NCI-H446 treated with DMSO at 0.1 percent for 48 hours (cell line): ENCODE measurements at places on chromosomes 5 and 9.

- DNase-seq = no peak
Observed at GRCh38 chr9:132584601-132585560, 2.5 kb downstream of the BARHL1 start.

DNA sequence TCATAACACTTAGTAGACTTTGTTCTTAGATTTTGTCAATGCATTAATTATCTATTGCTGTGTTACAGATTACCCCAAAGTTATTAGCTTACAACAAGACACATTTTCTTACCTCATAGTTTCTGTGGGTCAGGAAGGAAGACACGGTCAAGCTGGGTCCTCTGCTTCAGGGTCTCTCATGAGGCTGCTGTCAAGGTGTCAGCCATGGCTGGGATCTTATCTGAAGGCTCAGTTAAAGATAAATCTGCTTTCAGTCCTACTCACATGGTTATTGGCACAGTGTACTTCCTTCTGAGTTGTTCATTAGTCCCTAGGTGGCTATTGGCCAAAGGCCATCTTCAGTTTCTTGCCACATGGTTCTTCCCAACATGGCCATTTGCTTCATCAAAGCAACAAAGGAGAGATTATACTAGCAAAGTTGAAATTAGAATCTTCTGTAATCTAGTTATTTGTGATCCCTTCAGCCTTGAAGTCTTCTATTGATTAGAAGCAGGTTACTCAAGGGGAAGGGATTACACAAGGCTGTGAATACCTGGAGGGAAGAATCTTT, 25.2 kb downstream of the TDRD7 start:
- DNase-seq = no peak

DNA sequence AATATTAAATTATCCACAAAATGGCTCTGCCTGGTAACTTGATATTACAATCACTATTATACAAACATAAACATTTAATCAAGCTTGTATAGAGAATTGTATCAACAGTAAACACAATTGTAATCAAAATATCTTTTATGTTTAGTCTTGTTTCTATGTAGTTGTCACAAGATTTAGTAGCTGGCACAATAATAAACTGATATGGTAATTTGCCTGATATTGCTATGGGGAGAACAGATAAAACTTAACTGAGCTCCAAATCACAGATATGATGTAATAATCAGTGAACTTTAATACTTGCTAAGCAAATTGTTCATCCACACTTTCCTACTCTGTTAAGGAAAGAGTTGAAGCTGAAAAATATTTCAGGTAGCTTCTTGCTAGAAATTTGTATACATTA, 189.8 kb downstream of the MPDZ start:
- DNase-seq = no peak

GRCh38 chr5:123719004-123719403, 207.0 kb downstream of the CSNK1G3 start:
- DNase-seq = no peak

DNA sequence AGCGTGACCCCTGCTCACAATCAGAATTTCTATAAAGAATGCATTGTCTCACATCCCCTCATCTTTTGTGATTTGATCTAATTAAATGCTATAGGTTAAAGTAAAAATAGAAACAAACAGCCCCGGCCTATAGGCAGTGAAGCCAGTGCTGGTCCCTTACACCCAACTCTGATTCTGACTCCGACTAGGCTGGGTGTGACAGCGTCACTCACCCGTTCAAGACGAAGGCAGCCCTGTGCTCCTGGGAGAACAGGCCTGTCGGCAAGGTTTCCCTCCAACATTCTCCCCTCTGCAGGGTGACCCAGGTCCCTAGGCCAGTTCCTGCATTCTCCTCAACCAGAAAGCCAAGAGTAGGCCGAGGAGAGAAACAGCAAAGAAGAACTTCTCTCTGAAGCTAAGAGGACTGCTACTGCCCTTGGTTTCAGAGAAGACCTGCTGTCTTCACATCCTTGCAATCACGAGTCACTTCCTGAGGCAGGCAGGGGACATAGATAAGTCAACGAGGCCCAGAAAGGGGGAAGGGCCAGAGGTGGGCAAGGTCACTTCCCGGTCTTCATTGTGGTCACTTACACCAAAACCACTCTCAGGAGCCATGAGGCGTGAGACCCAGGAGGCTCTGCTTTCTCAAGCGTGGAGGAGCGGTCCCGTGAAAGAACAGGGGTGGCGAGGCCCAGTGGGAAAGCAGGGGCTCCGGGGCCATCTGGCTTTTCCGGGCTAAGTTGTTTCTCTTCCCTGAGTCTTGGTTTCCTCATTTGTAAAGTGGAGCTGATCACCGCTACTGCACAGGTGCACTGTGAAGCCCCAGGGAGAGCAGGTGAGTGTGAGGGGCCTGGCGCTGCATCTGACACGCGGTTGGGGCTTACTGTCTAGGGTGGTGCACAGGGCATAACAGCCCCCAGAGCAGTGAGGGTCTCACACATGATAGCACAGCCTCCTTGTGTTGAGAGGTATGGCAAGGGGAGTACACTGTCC, 200.8 kb downstream of the CRB2 start:
- no peak for DNase-seq

- peak; percentile 86 for DNase-seq
Observed at GRCh38 chr5:107112216-107112615, 558.5 kb downstream of the EFNA5 start.

- no peak for DNase-seq
Observed at GRCh38 chr9:76642701-76643209, 121.5 kb upstream of the PCA3 start.

GRCh38 chr5:43353668-43354067, 40.5 kb upstream of the HMGCS1 start:
- DNase-seq = no peak

DNA sequence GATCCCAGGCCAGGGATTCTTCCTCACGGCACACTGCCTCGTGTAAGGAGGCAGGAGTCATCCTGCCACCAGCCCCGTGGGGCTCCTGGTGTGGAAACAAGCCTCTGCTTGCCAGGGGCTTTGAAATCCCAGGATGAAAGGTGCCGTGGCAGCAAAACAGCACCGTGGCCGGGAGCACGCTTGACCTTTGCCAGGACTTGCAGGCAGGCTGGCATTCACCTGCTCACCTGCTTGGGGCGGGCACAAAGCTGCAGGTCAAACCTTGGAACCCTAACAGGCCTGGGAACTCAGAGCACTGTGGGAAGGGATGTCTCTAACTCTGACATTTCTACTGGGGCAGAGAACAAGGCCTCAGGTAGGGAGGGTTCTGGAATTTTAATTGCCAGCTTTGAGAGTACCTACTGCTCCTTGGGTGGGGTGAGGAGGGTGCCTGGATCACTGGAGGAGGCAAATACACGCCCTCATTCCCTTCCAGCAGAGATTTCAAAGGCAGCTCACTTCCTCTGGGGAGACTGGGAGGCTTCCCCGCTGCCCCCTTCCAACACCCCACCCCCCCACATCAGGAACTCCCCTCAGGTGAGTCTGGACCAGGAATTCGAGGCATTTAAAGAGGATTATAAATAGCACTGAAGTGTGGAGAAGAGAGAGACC, 45.6 kb upstream of the STXBP1 start:
- no peak for DNase-seq

DNA sequence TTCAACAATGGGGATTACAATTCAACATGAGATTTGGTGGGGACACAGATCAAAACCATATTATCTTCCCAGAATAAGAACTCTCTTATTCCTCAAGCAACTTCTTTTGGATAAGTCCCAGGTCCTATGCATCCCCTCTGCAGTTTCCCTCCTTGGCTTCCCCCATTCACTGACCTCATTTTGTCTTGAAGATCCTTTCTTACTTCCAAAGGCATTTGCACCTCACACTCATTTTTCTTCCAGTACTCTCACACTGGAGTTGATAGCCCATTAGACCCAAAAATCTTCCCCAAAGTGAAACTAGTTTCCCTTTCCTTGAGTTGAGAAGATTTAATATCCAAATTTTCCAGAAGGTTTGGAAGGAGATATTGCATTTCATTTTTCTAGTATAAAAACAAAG, 178.0 kb upstream of the DAPK1 start:
- no peak for DNase-seq

DNA sequence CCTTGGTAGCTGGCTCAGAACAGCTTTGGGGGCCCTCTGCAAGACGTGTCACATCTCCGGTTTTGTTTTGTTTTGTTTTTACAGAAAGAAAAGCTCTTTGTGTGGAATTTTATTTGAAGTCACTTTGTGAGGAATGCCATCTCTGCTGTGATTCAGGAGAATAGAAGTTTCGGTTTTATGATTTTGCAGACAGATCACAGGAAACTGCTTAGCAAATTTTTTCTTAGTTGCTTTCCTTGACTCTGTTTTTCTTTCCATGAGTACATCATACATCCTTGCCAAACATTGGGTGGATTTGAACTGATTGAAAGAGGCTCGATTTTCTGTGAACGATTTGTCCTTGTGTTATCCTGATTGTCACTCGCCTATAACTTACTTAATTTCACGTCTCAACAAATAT, 5.1 kb downstream of the SEMA5A start:
- DNase-seq = no peak
